ENCODE measurements at places on chromosomes 1 and 21.
A peak's percentile ranks its signal among the peaks of the same experiment; 100 is the strongest.

DNA sequence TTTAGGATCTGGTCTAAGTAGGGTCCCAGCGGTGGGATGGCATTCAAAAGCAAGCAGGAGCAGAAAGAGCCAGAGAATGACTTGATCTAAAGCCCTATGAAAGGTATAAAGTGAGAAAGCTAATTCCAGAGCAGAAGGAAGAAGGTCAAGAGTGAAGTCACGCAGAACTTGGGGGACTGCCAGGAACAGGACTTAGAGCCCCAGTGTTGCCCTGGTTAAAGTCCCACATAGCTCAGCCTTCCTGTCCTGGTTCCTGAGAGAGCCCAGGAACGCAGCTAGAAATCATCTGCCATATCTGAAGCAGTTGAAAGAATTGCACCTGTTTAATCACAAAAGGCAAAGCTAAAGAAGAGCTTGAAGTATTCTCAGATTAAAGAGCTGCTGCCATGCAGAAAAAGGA, 160.6 kb upstream of the ATP1B1 start:
- no peak for DNase-seq

GRCh38 chr1:220732621-220733020, 15.5 kb upstream of the MTARC2 start:
- no peak for DNase-seq

- DNase-seq = peak; percentile 83
These were observed 4.6 kb downstream of the MAB21L3 start for GRCh38 chr1:116115476-116116439.

- no peak for DNase-seq
These were observed 98.3 kb downstream of the COQ8A start for GRCh38 chr1:227038401-227038800.

GRCh38 chr1:24635195-24635843, 7.8 kb upstream of the SRRM1 start:
- DNase-seq = peak; percentile 91

GRCh38 chr1:170730438-170730837, 66.5 kb downstream of the PRRX1 start:
- DNase-seq = no peak

DNA sequence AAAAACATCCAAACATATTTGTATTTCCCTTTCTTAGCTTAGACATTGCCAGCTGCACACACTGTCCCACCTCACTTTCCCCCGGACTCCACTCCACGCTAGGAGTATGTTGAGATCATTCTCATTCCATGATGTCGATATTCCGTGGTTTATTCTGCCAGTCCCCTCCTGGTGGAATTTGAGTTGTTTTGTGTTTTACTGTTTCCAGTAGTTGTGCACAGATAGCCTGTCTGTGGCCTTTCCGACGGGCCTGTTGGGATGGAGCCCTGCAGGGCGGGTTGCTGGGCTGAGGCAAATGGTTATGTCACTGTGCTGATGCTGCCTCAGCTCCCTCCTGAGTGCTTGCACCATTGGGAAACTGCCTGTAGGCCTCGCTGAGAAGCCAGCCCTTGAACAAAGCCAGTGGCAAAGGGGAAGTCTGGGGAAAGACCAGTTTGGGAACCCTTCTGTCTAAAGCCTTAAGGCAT, 12.8 kb downstream of the TRAPPC10 start:
- DNase-seq = peak; percentile 61

- DNase-seq = no peak
These were observed 14.2 kb downstream of the BLACAT1 start for GRCh38 chr1:205441716-205442050.

GRCh38 chr21:21828130-21828529, 829.9 kb downstream of the NCAM2 start:
- no peak for DNase-seq

DNA sequence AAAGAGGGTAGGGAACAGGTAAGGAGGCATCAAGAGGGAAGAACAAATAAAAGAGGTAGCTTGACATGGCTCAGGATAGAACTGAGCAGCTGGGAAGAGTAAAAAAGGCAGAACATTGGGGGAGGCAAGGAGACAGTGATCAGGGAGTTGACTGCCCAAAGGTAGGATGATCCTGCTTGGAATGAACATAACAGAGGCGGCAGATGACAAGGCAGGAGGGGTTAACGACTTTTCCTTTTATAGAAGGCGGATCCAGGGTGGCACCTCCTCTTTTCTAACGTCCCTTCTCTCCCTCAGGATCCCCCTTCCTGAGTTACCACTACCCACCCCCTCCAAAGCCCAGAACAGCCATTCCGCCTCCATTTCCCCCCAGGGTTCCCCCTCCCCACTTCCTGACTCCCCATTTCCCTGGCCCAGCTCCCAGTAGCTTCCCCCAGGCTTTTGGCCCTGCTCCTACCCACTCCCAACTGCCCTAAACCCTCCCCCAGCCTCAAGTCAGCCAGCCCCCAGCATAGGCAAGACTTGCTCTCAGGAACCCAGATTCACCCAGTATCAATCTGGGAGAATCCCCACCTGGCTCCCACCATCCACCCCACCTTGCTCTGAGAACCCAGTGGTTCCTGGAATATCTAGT, 769 bp upstream of the ADAMTS4 start:
- no peak for DNase-seq

GRCh38 chr21:42582787-42583476, 69.3 kb downstream of the SLC37A1 start:
- DNase-seq = no peak

- peak; percentile 99 for DNase-seq
These were observed at the start of gene SLC25A33 for GRCh38 chr1:9539165-9539828. Gene SLC25A33, plus strand, starts transcription at chr1:9539465. Its CDS starts 227 bp downstream, at chr1:9539692.

DNA sequence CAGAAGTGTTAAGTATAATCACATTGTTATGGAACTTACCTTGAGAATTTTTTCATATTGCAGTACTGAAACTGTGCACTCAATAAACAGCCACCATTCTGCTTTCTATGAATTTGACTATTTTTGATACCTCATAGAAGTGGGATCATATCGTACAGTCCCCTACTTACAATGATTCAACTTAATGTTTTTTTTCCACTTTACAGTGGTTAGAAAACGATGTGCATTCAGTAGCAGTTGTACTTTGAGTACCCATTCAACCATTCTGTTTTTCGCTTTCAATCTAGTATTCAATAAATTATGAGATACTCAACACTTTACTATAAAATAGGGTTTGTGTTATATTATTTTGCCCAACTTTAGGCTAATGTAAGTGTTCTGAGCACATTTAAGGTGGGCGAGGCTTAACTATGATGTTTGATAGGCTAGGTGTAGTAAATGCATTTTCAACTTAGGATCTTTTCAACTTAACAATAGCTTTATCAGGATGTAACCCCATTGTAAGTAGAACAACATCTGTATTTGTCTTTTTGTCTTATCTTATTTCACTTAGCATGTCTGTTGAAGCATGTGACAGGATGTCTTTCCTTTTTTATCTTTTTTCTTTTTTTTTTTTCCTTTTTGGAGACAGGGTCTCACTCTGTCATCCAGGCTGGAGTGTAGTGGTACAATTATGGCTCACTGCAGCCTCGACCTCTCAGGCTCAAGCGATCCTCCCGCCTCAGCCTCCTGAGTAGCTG, 42.4 kb upstream of the KCNQ4 start:
- no peak for DNase-seq

DNA sequence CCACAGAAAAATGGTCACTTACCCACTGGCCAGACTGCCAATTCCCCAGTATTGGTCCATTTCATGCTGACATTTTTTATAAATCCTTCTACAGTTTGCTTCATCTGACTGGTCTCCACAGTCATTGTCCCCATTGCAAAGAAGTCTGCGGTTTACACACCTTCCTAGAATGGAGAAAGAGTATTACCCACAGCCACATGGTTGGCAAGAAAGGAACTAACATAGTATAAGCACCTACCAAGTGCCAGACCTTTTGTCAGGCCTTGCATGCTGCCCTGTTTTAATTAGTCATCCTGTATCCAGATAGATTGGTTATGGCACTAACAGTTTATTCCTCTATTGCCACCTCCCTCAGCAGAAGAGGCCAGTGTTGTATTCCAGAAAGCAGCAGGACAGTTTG, 11.2 kb downstream of the C8B start:
- DNase-seq = no peak

GRCh38 chr21:44931137-44931500, 8.7 kb upstream of the SLX9 start:
- DNase-seq = peak; percentile 47

- peak; percentile 96 for DNase-seq
These were observed 186.1 kb downstream of the CLEC20A start for GRCh38 chr1:178310685-178311105.

GRCh38 chr1:152127673-152128072, 12.4 kb upstream of the TCHH start:
- DNase-seq = no peak

GRCh38 chr1:111987502-111987901, 2.0 kb downstream of the KCND3 start:
- no peak for DNase-seq

GRCh38 chr1:202553560-202554038, 156.7 kb downstream of the SYT2 start:
- DNase-seq = peak; percentile 10

GRCh38 chr1:2482588-2482987, 6.5 kb downstream of the PLCH2 start:
- DNase-seq = peak; percentile 23

- DNase-seq = no peak
These were observed 7.5 kb upstream of the EVI5 start for GRCh38 chr1:92792340-92792782.

GRCh38 chr1:51871351-51871975, 7.1 kb downstream of the NRDC start:
- DNase-seq = no peak

GRCh38 chr1:167538657-167539056, 14.9 kb downstream of the CREG1 start:
- no peak for DNase-seq

DNA sequence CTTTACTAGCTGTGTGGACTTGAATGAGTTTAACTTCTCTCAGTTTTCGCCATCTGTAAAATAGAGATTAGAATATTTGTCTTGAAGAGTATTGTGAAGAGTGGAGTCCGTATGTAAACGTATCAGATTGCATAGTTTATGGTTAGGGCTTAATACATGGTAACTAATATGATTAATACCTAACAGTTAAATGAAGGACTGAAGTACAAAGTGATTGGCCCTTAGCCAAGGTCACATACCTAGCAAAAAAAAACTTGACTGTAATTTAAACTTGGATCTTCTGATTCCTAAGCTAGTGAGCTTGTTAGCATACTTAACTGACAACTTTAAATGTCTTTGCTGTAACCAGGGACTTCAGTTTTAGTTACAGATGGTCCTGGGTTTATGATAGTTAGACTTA, 1.9 kb downstream of the GIPC2 start:
- no peak for DNase-seq

- peak; percentile 68 for DNase-seq
These were observed 643 bp downstream of the CFAP298 start for GRCh38 chr21:32611471-32611997.

DNA sequence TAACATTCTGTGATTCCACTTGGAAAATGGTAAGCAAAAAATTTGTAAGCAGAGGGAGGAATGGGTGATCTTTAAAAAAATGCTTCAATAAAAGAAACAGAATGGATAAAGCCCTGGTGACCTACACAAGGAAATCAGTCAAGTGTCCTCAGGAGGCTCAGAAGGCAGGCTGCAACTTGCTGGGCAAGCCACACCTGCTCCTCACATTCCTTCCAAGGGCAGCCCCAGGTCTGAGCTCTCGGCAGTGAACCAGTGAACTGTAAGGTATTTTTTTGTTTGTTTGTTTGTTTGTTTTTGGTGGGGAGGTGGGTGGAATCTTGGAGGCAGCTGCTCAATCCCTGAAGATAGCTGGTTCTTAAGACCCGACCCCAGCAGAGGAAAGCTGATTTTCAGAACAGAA, 4.4 kb downstream of the TACSTD2 start:
- no peak for DNase-seq

GRCh38 chr1:180928331-180929230, 15.9 kb downstream of the KIAA1614 start:
- no peak for DNase-seq
